ENCODE measurements at places on chromosomes 7 and 10. TPM values are rescaled to one million over a fixed set of nuclear protein-coding genes. Genes with fewer than 3 reads are reported as not detected.

Gene ZYX
- 183 TPM for total RNA-seq

Gene CLDN4
- 1.7 TPM for total RNA-seq

Gene FGFBP3
- 2.2 TPM for total RNA-seq

Gene ZNF488
- 0.45 TPM for total RNA-seq

Gene CNTNAP2
- under 0.01 TPM for total RNA-seq

Gene ANKRD7
- 0.89 TPM for total RNA-seq

Gene EGR2
- total RNA-seq = not detected

Gene HOXA13
- total RNA-seq = not detected

Gene SUN3
- not detected for total RNA-seq

Gene OR2A7
- total RNA-seq = 0.84 TPM

Gene PRPS1L1
- not detected for total RNA-seq

Gene SEPTIN7
- 91.7 TPM for total RNA-seq

Gene GPER1
- 4.2 TPM for total RNA-seq

Gene CYP2C8
- total RNA-seq = not detected

Gene SPDYE3
- not detected for total RNA-seq

Gene UCN3
- total RNA-seq = not detected

Gene SOSTDC1
- total RNA-seq = 0.15 TPM

Gene PTN
- 34.3 TPM for total RNA-seq

Gene SH2B2
- 2.5 TPM for total RNA-seq

Gene PKD2L1
- total RNA-seq = not detected

Gene TMEM178B
- total RNA-seq = under 0.01 TPM

Gene SPDYE2B
- total RNA-seq = not detected

Gene PROSER2
- 4.7 TPM for total RNA-seq

Gene FAM131B
- total RNA-seq = 1.0 TPM

Gene CACNB2
- total RNA-seq = 2.2 TPM
